ENCODE measurements at places on chromosomes 6 and 20. TPM values are rescaled to one million over a fixed set of nuclear protein-coding genes. Genes with fewer than 3 reads are reported as not detected.

The XKR7 gene
- not detected for total RNA-seq

The SCRT2 gene
- total RNA-seq, result not detected

The TRDN gene
- not detected for total RNA-seq

The TLDC2 gene
- total RNA-seq, result not detected

The GSTA1 gene
- total RNA-seq, result not detected

The ZFP57 gene
- total RNA-seq, result not detected

The CYP21A2 gene
- not detected for total RNA-seq

The VWA7 gene
- total RNA-seq, result 0.15 TPM

The PLG gene
- total RNA-seq, result not detected

The MUC21 gene
- total RNA-seq, result not detected

Measured in melanocyte of skin (primary cell).